Neural cell (in vitro differentiated cells): ENCODE measurements at places on chromosomes 4 and X. TPM values are rescaled to one million over a fixed set of nuclear protein-coding genes. Genes with fewer than 3 reads are reported as not detected.

USP9X gene
- 33.9 and 36.1 TPM in 2 replicates for polyA plus RNA-seq

HS6ST2 gene
- polyA plus RNA-seq = 34.0 and 43.0 TPM in 2 replicates

TENM3 gene
- polyA plus RNA-seq = 7.3 and 12.3 TPM in 2 replicates

PDE5A gene
- polyA plus RNA-seq = 8.1 and 12.9 TPM in 2 replicates

SAGE1 gene
- not detected in 2 replicates for polyA plus RNA-seq

CENPC gene
- 9.5 and 12.8 TPM in 2 replicates for polyA plus RNA-seq

UGDH gene
- polyA plus RNA-seq = 13.4 and 21.1 TPM in 2 replicates

ANKRD17 gene
- polyA plus RNA-seq = 30.4 and 33.0 TPM in 2 replicates

GAGE12J gene
- polyA plus RNA-seq = not detected in 2 replicates

SUPT20HL1 gene
- polyA plus RNA-seq = not detected in 2 replicates

ERVMER34-1 gene
- polyA plus RNA-seq = not detected in 2 replicates

CDKL5 gene
- polyA plus RNA-seq = 5.1 and 5.3 TPM in 2 replicates

GLRB gene
- 24.9 and 25.1 TPM in 2 replicates for polyA plus RNA-seq

AREG gene
- not detected in 2 replicates for polyA plus RNA-seq

TMSB15C gene
- 38.0 and 53.2 TPM in 2 replicates for polyA plus RNA-seq

FAM47A gene
- polyA plus RNA-seq = not detected in 2 replicates

RNF150 gene
- polyA plus RNA-seq = 15.0 and 15.3 TPM in 2 replicates

NEUROG2 gene
- polyA plus RNA-seq = 0.19 and 0.58 TPM in 2 replicates

SLC16A2 gene
- polyA plus RNA-seq = 14.5 and 17.4 TPM in 2 replicates

NIPAL1 gene
- 0.52 and 0.85 TPM in 2 replicates for polyA plus RNA-seq

BCORL1 gene
- 1.0 and 1.1 TPM in 2 replicates for polyA plus RNA-seq

CFAP47 gene
- 0.58 TPM in 1 of 2 replicates, not detected in the other for polyA plus RNA-seq

COL4A6 gene
- 1.6 and 3.1 TPM in 2 replicates for polyA plus RNA-seq

SULT1B1 gene
- not detected in 2 replicates for polyA plus RNA-seq

CPLX1 gene
- polyA plus RNA-seq = 5.1 and 7.6 TPM in 2 replicates

PLAC1 gene
- polyA plus RNA-seq = not detected in 2 replicates

ARHGEF9 gene
- 71.9 and 73.5 TPM in 2 replicates for polyA plus RNA-seq

ARMCX2 gene
- polyA plus RNA-seq = 49.3 and 57.2 TPM in 2 replicates

ZBED1 gene
- 43.2 and 49.6 TPM in 2 replicates for polyA plus RNA-seq
